ENCODE measurements at places on chromosomes 2 and 18.

- no peak for DNase-seq
These were observed 54.9 kb downstream of the PRKRA start for GRCh38 chr2:178395941-178396570.

- DNase-seq, result no peak
These were observed 26.9 kb downstream of the AGAP1 start for GRCh38 chr2:235520787-235521186.

- no peak for DNase-seq
These were observed 1240.8 kb upstream of the CRIM1 start for GRCh38 chr2:35114765-35115164.

DNA sequence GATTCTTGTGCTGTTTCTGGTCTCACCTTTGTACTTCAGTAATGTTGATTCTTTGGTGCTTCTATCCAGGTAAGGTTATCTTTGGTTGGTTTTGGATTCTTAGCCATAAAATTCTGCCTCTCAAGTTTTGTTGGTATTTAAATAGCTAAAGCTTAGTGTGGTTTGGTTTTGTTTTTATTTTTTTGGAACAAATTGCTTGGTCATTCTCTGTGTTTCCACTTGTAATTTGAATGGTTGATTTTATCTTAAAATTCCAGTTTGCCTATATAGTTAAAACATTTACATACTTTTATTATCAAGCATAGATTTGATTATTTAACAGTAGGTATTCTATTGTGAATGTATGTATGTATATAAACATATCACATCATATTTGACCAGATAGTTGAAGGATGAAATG, 6.6 kb downstream of the NCOA1 start:
- DNase-seq, result no peak

DNA sequence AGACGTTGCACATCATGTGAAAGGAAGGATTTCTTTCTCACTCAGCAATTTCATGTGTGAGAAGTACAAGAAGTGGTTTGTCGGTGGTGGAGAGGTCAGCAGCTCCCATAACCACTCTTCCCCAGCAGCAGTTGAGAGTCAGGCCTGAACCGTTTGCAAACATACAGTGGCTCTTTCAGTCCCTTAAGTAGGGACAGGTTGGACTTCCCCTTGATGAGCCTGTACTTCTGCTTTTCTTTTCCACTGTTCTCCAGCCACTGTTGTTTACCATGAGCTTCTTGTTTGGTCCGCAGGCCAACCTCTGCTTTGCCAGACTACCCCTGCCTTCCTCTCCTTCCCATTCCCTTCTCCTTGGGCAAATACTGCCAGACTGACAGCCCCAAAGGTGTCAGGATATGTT, 391.3 kb upstream of the CELF4 start:
- DNase-seq, result no peak
